ENCODE measurements at places on chromosomes 1 and 21.

- no peak for DNase-seq
Measured at GRCh38 chr1:151867765-151868411, 14.4 kb upstream of the THEM5 start.

- no peak for DNase-seq
Measured at GRCh38 chr1:14267991-14268390, 330.5 kb upstream of the KAZN start.

- DNase-seq, result no peak
Measured at GRCh38 chr1:51553911-51554310, 34.8 kb upstream of the EPS15 start.

GRCh38 chr1:224500796-224501195 is 66.2 kb upstream of the WDR26 start:
- DNase-seq, result no peak

DNA sequence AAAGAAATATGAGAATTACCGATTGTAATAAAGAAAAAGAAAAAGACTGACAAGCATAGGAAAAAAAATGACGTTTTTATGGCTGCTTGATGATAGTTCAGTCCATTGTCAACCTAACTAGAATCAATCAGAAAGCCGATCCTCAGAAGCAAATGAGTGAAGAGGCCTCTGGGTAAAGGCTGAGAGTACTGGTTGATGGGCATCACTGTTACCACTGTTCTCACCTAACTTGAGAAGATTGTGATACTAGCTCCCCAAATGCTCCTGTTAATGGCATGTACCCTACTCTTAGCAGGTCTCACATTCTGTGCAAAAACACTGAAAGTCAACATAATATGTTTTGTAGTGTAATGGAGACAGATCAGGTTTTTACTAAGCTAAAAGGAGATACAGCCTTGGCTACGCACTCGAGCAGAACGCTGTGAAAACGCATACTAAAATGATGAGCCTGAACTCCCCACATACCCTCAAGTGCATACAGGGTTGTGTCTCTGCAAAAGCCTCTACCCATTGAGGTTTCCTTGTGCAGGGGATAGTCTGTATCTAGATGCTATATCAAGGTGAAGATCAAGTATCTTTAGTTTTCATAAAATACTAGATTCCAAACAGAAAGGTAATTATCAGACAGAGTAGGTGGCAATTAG is 554.6 kb downstream of the SMYD3 start:
- no peak for DNase-seq

DNA sequence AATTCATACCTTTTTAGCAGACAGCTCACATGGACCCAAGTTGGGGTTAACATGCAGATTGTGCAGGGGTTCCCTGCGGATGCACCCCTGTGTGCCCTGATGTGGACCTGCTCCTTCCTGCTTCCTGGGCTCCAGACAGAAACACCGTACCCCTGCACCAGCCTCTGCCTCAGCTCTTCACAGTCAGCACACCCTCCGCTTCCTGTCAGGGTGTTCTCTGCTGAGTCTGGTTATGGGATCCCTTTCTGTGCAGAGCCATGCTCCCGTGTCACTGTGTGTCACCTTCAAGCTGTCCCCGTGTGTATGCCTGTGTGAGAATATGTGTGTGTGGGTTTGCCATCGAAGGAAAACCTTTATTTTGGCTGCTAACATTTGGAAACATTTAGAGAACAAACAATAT is 48.7 kb upstream of the KCNJ15 start:
- DNase-seq, result no peak

DNA sequence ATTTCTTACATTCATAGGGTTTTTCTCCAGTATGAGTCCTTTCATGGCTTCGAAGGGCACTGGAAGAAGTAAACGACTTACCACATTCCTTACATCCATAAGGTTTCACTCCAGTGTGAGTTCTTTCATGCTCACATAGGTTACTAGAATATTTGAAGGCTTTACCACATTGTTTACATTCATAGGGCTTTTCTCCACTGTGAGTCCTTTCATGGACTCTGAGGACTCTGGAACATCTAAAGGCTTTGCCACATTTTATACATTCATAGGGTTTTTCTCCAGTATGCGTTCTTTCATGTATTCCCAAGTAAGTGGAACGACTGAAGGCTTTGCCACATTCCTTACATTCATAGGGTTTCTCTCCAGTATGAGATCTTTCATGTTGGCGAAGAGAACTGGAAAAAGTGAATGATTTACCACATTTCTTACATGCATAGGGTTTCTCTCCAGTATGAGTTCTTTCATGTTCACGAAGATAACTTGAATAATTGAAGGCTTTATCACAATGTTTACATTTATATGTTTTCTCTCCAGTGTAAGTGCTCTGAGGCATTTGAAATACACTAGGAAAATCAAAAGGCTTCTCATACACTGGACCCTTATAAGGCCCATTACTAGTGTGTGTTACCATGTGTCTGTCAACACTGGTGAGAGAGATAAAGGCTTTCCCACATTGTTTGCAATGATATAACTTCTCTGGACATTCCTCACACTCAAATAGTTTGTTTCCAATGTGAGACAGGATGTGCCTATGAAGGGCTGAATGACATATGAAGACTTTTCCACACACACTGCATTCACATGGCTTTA is 29.9 kb upstream of the ZNF695 start:
- no peak for DNase-seq

DNA sequence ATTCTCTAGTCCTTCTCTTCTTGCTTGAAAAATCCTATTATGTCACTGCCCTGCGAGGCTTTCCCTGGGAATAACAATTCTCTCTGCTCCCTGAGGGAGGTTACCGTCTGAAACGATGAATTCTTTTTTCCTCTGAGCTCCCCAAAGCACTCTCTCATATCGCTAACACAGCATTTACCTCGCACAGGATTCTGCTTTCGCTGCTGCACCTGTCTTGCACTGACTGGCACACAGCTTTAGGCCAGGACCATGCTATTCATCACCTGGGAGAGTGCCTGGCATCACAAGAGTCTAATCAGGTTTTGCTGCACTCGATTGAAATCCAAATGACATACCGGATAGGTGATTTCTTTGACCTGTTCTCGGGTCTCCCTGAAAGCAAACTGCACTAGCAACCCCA is 52.8 kb upstream of the GNG4 start:
- DNase-seq, result no peak

DNA sequence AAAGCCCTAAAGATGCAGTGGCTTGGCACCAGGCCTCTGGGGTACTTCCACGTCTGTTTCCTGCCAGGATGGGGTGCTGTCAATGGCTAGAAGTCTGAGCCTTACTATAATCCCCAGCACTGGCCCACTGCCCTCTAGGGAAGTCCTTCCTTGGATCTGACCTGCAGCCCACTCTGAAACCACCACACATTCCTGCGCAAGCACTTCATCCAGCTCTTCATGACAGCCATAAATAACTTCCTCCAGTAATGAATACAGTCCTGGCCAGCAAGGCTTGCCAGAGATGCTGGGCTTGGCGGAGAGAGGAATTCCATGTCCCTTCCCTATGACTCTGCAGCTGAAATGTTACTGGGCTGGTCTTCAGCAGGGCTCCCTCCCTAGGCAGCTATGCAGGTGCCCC is 32.6 kb downstream of the ALPL start:
- DNase-seq, result no peak

GRCh38 chr1:104932949-104933679 is 1183.4 kb downstream of the AMY1C start:
- no peak for DNase-seq

DNA sequence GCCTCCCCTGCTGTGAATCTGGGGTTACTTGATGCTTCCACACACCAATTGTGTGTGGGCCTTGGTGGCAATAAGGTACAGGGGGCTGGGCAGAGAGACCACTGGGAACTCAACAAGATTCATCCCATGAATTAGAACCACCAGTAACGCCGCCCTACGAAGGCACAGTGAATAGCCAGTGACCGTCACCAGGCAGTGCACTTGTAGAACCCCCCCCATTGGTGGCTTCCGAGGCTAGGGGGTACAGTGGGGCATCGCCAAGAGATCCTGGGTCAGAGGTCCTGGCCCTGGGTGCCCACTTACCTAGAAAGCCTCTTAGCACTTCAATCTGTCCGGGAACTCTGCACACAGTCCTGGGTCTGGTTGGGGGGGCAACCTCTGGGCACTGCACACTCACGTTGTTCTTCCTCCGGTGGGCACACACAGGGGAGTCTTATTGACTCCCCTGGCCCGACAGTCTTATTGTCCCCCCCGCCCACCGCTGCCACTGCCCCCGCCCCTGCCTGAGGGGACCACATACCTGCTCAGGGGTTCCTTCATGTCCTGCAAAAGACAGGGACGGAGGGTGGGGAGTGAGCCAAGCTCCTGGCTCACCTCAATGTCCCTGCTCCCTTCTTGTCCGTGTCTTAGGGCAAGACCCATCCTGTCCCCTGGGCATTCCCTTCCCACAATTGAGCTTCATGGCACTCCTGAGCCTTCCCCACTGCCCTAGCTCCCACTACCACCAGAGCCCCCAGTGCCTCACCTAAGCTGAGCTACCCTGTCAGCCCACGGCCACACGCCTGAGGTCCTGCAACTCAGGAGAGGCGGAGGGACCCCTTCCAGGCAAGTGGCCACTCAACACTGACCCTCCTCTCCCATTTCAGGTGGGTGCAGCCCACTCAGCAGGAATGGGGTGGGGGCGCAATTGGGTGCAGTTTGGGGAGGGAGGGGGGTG is 2.5 kb upstream of the TRIM11 start:
- DNase-seq, result no peak

GRCh38 chr1:17877896-17878295 is 122.8 kb downstream of the ACTL8 start:
- no peak for DNase-seq

Measured in osteocyte (in vitro differentiated cells).